ENCODE measurements at places on chromosomes 1 and 21.
A peak's percentile ranks its signal among the peaks of the same experiment; 100 is the strongest.

DNA sequence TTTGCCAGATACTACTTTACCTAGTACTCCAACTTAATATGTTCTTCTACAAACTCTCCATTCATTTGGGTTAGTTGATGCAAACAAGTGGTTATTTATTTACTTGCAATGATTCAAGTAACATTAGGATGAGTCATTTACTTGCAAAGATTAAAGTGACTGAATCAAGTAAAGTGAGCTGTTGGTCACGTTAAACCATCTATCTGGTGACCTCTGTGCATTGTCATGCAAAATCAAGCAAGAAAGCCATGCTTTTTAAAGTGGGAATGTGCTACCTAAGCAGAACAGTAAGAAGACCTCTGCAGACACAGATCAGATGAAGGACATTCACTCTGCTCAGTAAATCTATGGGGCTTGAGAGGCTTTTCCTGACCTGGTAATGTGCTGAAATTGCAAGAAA is 254.7 kb downstream of the LRRIQ3 start:
- no peak for DNase-seq

DNA sequence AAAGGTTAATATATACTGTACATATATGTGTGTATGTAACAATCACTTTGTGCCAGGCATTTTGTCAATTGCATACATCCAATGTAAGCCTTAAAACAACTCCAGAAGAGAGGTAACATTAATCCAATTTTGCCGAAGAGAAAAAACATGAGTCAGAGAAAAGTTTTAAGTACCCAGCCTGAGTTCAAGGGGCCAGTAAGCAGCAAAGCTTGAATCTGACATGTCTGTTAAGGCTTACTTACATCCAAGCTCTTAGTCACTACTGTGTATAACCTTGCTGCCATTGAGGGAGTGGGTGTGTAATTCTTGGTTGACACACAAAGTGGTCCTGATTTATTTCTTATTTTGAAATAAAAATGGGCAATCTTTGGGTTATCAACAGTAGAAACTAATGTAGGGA is 360.4 kb upstream of the LYPLAL1 start:
- DNase-seq: no peak

GRCh38 chr1:232988572-232989040 is 38.2 kb downstream of the NTPCR start:
- no peak for DNase-seq

DNA sequence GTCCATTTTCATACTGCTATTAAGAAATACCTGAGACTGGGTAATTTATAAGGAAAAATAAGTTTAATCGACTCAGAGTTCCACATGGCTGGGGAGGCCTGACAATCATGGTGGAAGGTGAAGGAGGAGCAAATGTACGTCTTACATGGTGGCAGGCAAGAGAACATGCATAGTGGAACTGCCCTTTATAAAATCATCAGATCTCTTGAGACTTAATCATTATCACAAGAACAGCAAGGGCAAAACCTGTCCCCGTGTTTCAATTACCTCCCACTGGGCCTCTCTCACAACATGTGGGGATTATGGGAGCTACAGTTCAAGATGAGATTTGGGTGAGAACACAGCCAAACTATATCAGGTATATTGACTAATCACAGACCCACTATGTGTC is 370.2 kb upstream of the USP24 start:
- no peak for DNase-seq

DNA sequence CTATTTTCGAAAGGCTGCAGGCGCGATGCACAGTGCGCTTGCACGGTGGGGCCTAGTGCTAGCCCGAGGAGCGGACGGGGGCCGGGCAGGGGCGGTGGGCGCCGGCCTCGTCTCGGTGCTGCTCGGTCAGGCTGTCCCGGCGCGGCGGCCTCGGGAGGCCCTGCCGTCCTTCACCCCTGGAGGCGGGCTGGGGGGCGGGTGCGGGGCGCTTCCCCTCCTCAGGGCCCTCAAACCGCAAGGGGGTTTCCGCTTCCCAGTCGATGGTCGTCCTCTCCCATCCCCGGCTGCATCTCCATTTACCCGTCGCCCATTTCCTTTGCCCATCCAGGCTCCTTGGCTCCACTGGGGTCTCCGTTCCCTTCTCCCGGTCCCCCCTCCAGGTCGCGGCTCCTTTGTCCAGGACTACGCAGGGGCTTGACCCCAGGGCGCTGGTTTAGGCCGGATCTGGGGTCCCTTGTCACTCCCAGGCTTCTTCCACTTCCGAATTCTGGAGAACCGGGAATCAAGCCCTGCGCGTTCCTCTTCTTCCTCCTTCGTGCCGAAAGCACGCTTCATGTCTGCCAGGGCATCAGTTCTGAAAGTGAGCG is 196.3 kb upstream of the LMO4 start:
- no peak for DNase-seq

DNA sequence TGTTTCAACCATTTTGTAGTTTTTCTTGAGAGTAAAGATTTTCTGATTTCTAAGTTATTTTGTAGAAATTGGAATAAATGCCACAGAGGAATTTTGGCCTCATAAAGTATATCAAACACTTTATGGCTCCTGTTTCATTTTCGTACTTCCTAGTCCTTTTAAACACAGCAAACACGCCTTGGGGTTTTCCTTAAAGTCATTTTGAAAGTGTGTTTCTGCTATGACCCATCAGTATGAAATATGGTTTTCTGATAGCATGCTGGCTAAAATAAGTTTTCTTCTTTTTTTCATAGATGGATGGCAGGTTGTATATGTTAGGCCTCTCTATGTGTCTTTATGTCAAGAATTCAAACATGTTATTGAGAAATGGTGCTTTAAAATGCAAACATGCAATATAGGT is 940.1 kb upstream of the TMPRSS15 start:
- DNase-seq: no peak

- DNase-seq: no peak
These were observed 110.8 kb downstream of the TSEN15 start for GRCh38 chr1:184162281-184162680.

- no peak for DNase-seq
These were observed 105.8 kb downstream of the TNFSF18 start for GRCh38 chr1:172944931-172945330.

DNA sequence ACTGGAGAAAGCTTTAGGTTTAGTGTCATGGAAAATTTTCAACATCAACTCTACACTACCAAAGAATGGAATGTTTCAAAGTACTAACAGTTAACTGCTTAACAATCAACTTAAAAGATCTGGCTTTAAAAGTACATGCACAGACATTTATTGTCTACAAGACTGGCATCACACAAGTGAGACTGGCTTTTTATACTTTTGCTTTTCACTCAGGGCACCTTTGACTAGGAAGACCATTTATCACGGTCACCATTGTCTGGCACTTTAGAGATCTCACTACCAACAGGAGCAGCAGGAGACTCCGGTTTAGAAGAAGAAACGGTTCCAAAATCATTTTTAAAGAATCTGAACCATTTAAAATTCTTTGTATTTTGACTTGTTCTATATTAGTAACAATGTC is 812.3 kb downstream of the ADGRL2 start:
- DNase-seq: no peak

GRCh38 chr1:15412175-15412800 is 2.6 kb downstream of the EFHD2 start:
- DNase-seq: no peak

- DNase-seq: no peak
These were observed 37.2 kb downstream of the ACTA1 start for GRCh38 chr1:229396585-229397206.

GRCh38 chr1:218926631-218927030 is 247.0 kb upstream of the LYPLAL1 start:
- no peak for DNase-seq

DNA sequence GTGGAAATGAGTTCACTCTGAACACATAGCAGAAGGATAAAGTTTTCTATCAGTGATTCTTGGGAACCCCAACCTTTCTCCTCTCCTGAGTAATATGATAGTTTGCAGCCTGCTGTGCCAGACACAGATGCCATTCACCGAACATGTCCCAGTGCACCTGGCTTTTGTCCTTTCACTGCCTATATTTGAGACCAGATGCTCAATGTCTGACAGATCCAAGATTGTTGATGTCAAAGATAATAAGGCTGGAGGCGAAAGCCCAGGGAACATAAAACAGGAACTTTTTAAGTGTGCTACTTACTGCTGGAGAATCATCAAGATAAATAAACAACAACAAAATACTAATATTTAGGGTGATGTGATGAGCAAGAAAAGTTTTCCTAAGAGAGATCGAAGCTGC is 139.3 kb downstream of the TIAM1 start:
- DNase-seq: no peak

GRCh38 chr1:32303997-32304622 is 12.2 kb downstream of the HDAC1 start:
- no peak for DNase-seq

DNA sequence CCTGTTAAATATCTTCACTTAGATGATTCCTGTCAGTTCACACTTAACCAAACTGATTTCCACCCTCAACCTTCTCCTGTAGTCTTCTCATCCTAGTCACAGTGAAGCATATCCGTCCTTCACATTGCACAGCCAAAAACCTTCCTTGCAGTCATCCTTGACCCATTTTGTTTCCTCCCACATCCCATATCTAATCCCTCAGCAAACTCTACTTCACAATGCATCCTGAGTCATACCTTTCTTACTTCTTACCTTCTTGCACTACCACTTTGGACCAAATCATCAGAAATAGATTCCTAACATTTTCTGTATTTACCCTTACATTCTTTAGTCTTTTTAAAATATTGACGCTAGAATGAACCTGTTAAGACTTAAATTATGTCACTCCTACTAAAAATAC is 86.9 kb downstream of the OLFML2B start:
- DNase-seq: no peak

DNA sequence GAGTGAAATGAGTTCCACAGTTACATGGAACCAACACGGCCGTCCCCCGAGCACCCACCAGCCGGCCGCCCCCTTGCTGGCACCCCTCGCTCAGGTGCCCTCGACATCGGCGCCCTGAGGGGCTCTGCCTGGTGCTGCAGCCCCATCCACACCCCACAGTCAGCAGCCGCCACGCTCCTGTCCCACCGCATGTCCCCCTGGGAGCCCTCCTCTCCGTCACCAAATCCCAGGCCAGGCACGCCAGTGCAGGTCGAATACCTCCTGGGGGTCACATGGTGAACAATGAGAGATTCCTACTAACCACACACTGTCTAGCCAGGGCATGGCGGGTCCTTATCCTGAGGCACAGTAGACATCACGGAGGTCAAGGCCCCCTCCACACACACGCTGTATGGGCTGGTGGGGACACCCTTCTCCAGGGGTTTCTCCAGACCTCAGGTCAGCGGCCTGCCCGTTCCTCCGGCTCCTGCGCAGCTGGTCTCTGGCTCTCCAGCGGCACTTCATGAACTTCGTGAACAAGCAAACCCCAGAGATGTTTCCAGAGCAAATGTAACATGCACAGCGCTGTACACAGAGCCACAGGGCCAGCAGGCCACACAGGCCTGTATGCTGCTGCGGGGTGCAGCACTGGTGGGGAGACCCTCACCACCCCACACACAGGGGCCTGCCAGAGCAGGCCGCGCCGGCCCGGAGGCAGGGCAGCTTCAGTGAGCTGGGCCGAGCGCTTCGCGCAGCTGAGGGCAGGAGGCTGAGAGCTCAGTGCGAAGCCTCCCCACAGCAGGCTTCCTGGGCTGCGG is 21.8 kb downstream of the POFUT2 start:
- no peak for DNase-seq

- no peak for DNase-seq
These were observed 18.7 kb upstream of the POFUT2 start for GRCh38 chr21:45306453-45306831.

DNA sequence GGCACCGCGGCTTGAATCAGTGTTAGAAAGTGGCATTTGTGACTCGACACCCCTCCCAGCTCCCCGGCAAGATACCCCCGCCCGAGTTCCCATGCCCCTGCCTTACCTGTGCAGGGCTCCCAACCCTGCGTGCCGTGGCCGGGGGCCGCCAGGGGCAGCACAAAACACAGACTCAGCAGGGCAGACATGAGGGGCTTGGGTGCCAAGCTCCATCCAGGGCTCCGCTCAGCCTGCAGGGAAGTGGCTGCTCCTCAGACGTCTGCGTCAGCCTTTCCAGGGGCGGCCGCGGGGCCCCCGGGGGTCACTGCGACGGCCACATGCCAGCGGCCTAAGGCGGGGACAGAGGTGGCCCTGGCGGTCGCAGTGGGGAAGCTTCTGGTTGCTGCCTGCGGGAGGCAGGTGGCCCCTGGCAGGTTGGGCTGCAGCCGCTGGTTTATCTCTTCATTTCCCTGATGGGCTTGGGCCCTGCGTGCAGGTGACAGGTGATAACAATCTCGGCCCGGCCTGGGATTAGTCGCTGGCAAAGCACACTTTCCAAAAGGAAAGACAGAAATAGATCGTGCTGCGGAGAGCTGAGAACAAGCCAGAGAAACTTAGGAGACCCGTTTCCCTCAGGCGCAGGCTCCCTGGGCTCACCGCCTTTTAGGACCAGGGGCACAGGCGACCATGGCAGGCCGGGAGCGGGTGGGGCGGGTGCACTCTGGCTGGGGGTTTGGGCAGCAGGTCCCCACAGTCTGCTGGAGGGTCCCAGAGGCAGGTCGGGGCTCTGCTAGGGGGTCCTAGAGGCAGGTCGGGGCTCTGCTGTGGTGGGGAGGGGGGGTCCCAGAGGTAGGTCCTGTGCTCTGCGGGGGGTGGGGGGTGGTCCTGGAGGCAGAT is at the start of gene TSPEAR:
Gene TSPEAR (minus strand): TSS at position 246 of the 876 bp plus-strand sequence. CDS start 58 bp downstream, at position 188.
- peak; percentile 59 for DNase-seq

DNA sequence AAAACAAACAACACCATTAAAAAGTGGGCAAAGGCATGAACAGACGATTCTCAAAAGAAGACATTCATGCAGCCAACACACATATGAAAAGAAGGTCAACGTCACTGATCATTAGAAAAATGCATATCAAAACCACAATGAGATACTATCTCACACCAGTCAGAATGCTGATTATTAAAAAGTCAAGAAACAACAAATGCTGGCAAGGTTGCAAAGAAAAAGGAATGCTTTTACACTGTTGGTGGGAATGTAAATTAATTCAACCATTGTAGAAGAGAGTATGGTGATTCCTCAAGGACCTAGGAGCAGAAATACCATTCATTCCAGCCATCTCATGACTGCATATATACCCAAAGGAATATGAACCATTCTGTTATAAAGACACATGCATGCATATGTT is 419.6 kb downstream of the NEGR1 start:
- DNase-seq: no peak

- no peak for DNase-seq
These were observed 37.8 kb downstream of the SPEN start for GRCh38 chr1:15885269-15885668.

GRCh38 chr1:224671076-224671475 is 55.0 kb downstream of the CNIH3 start:
- no peak for DNase-seq

- no peak for DNase-seq
These were observed 163.9 kb downstream of the GABPA start for GRCh38 chr21:25898671-25899070.

- DNase-seq: no peak
These were observed 8.0 kb downstream of the ELOA start for GRCh38 chr1:23751050-23751814.

- no peak for DNase-seq
These were observed 109.9 kb downstream of the LYPLAL1 start for GRCh38 chr1:219283541-219283940.

DNA sequence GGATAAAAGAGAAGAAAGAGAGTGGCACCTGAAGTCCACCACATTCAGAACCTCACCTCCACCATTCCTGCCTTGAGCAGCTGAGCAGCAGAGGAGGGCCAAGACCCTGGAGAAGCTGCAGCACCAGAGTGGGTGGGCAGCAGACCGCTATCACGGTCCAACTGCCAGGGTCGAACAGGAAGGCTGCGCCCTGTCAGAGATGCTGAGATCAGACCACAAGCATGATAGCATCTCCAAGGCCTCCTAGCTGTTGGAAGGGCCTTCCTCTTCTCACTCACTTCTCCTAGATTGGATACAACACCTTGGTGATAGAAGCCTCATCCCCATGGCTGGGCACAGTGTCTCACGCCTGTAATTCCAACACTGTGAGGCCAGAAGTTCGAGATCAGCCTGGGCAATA is 12.1 kb upstream of the SLC45A3 start:
- DNase-seq: no peak
